ENCODE measurements at places on chromosomes 5 and 9. TPM values are rescaled to one million over a fixed set of nuclear protein-coding genes. Genes with fewer than 3 reads are reported as not detected.

GRCh38 chr5:65880496-65881072 is 45.8 kb upstream of the ERBIN start:
- H3K4me1 ChIP-seq, result no peaks in the 10 kb centered on the region
- no peaks in the 10 kb centered on the region for H3K27me3 ChIP-seq
- H3K4me3 ChIP-seq, result no peak overlapping the region
- no peak overlapping the region for H3K27ac ChIP-seq

- H3K4me3 ChIP-seq, result no peak overlapping the region
- H3K27me3 ChIP-seq, result peaks cover 93% of the 10 kb centered on the region
- no peak for DNase-seq
- H3K36me3 ChIP-seq, result no peaks in the 10 kb centered on the region
- peaks cover 25% of the 10 kb centered on the region for H3K4me1 ChIP-seq
- H3K27ac ChIP-seq, result peak overlapping the region; percentile 53
These were observed 1.3 kb upstream of the HAND1 start for GRCh38 chr5:154479160-154479943.

DNA sequence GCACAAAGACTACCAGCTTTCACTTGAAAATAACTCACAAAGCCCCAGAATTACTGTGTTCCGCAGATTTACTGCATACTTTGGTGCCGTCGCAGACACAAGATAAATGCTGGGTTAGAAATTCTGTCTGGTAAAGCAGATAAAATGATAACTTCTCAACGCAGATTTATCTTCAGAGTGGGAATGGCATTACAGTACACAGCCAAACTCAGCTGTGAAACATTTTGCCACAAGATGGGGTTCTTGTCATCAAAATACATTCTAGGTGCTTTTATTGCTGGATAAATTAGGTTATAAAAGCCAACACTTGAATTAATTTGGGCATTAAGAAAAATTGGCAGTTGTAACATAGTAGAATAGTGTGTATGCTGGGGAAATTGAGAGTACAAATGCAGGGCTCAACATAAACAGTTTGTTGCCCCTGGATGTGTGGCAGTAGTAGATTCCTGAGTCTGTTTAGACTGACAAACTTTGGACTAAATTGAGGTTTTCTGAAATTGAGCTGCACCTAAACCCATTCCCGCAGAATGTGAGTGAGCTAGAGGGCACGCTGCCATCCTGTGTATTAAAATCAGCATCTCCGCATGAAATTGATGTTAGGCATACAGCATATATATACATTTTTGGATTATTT is 61.1 kb downstream of the LMNB1 start:
- H3K27ac ChIP-seq, result no peak overlapping the region
- DNase-seq, result no peak
- H3K27me3 ChIP-seq, result peaks cover 24% of the 10 kb centered on the region
- H3K4me3 ChIP-seq, result no peak overlapping the region
- H3K36me3 ChIP-seq, result peaks cover 37% of the 10 kb centered on the region

GRCh38 chr5:75260708-75261107 is 24.0 kb upstream of the ANKRD31 start:
- DNase-seq, result no peak
- peaks cover 3% of the 10 kb centered on the region for H3K36me3 ChIP-seq
- H3K27me3 ChIP-seq, result no peaks in the 10 kb centered on the region

GRCh38 chr9:35027860-35028259 is 38.3 kb downstream of the DNAJB5 start:
- no peak overlapping the region for H3K27ac ChIP-seq
- H3K36me3 ChIP-seq, result peaks cover 24% of the 10 kb centered on the region
- no peak overlapping the region for H3K4me3 ChIP-seq
- H3K27me3 ChIP-seq, result no peaks in the 10 kb centered on the region
- DNase-seq, result no peak

- no peaks in the 10 kb centered on the region for H3K4me1 ChIP-seq
- no peaks in the 10 kb centered on the region for H3K27me3 ChIP-seq
- no peak overlapping the region for H3K4me3 ChIP-seq
These were observed 377.9 kb upstream of the PAPPA start for GRCh38 chr9:115775659-115776058.

DNA sequence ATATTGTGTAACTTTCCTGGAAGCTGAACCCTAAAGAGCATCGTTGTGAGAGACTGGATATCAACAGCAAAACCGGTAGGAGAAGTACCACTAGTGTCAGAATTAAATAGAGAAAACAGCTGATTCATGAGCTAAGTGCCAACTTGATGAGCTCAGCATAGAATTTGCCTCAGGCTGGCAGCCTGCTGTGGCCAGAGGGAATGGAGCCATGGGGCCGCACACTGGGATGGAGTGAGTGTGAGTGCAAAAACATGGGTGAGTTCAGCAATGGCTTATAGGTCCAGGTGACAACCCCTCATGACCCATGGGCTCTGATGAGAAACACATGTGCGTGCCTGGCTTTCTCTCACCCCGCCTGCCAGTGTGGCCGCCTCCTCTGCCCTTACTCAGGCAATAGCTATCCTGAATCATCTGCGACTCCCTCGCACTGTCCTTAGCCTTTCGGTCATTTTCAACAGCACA is 25.4 kb downstream of the ADAMTS16 start:
- H3K4me3 ChIP-seq, result no peak overlapping the region
- H3K4me1 ChIP-seq, result peaks cover 16% of the 10 kb centered on the region
- H3K36me3 ChIP-seq, result peaks cover 29% of the 10 kb centered on the region
- no peak for DNase-seq
- H3K27ac ChIP-seq, result no peak overlapping the region
- no peaks in the 10 kb centered on the region for H3K27me3 ChIP-seq

DNA sequence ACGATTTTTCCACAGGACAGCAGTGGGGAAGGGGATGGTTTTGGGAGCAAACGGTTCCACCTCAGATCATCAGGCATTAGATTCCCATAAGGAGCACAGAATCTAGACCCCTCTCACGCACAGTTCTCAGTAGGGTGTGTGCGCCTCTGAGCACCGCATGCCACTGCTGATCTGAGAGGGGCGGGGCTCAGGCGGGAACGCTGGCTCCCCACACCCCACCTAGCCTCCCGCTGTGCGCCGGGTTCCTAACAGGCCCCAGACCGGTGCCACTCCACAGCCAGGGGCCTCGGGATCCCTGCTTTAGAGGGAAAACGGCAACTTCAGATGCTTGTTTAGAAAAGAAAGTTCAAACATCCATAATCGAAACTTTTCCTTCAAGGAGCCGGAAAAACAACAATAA is 20.4 kb downstream of the TERT start:
- H3K4me1 ChIP-seq, result no peaks in the 10 kb centered on the region
- no peaks in the 10 kb centered on the region for H3K27me3 ChIP-seq
- H3K4me3 ChIP-seq, result no peak overlapping the region
- no peak overlapping the region for H3K27ac ChIP-seq

- no peak overlapping the region for H3K4me3 ChIP-seq
- DNase-seq, result no peak
- no peaks in the 10 kb centered on the region for H3K27me3 ChIP-seq
- H3K36me3 ChIP-seq, result no peaks in the 10 kb centered on the region
- H3K4me1 ChIP-seq, result no peaks in the 10 kb centered on the region
These were observed 156.4 kb downstream of the RORB start for GRCh38 chr9:74653410-74654080.

SRP19 gene
- total RNA-seq, result 62.0 TPM

NSMF gene
- total RNA-seq, result 57.4 TPM

CACFD1 gene
- 56.2 TPM for total RNA-seq

- no peaks in the 10 kb centered on the region for H3K27me3 ChIP-seq
- peaks cover 52% of the 10 kb centered on the region for H3K36me3 ChIP-seq
- peaks cover 19% of the 10 kb centered on the region for H3K4me1 ChIP-seq
- no peak overlapping the region for H3K4me3 ChIP-seq
- peak overlapping the region; percentile 2 for H3K27ac ChIP-seq
These were observed 62.6 kb downstream of the ELL2 start for GRCh38 chr5:95899006-95899405.

- peaks cover 3% of the 10 kb centered on the region for H3K4me1 ChIP-seq
- H3K36me3 ChIP-seq, result peaks cover 6% of the 10 kb centered on the region
- no peak overlapping the region for H3K4me3 ChIP-seq
These were observed 39.5 kb upstream of the CFAP157 start for GRCh38 chr9:127667127-127667844.

FAM153A gene
- 0.55 TPM for total RNA-seq

- no peak for DNase-seq
- peaks cover 7% of the 10 kb centered on the region for H3K27me3 ChIP-seq
- peaks cover 5% of the 10 kb centered on the region for H3K4me1 ChIP-seq
- H3K36me3 ChIP-seq, result no peaks in the 10 kb centered on the region
These were observed 511.7 kb upstream of the SGCD start for GRCh38 chr5:155815248-155815647.

SAXO1 gene
- 0.22 TPM for total RNA-seq

- H3K27ac ChIP-seq, result peak overlapping the region; percentile 33
- no peak overlapping the region for H3K4me3 ChIP-seq
- H3K4me1 ChIP-seq, result peaks cover 19% of the 10 kb centered on the region
- H3K27me3 ChIP-seq, result no peaks in the 10 kb centered on the region
These were observed 123.1 kb downstream of the DMRT2 start for GRCh38 chr9:1173211-1173610.

PITX1 gene
- 16.2 TPM for total RNA-seq

OR2V2 gene
- not detected for total RNA-seq

CORO2A gene
- 6.0 TPM for total RNA-seq

DNA sequence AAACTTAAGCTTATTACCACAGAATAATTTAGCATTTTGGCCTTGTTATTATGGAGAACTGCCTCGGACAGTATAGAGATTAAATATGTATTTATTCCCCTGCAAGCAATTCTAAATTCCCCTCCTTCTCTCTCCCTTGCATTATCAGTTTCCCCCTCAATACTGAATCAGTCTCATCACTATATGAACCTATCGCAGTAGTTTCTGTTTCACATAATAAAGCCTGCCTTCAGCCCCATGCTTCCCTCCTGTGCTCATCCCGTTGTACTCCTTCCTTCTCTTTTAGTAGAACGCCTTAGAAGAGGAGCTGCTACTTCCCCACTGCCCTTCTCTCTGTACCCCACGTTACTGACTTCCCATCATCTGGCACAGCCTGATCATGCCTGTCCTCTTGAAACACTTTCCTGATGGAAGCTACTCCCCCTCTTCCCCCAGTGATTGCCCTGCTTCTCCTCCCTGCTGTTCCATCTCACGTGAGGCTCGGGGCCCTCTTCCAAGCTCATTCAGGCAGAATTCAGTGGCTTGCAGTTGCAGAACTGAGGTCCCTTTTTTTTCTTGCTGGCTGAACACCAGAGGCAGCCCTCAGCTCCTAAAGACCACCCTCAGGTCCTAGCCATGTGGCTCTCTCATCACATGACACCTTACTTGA is 93.4 kb downstream of the PPIC start:
- H3K4me3 ChIP-seq, result no peak overlapping the region
- H3K36me3 ChIP-seq, result peaks cover 8% of the 10 kb centered on the region
- H3K27ac ChIP-seq, result no peak overlapping the region
- no peaks in the 10 kb centered on the region for H3K27me3 ChIP-seq
- DNase-seq, result no peak
- H3K4me1 ChIP-seq, result peaks cover 2% of the 10 kb centered on the region

LRRTM2 gene
- total RNA-seq, result not detected

DNA sequence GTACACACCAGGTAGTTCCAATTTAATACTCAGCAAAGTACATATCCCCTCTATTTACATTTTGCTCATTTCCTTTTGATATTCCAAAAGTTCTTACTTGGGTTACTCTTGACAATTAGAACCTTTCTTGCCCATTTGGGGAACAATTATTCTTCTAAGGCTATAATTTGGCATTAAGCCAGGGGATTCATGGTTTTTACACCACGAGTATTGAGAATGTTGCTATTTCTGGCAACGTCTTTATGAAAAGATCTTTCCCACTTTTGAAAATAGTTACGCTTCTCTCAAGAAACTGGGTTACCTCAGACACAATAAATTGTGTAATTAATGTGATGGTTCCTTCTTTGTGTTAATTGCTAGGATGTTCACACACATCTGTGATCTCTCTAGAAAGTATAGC is 11.5 kb upstream of the CAAP1 start:
- H3K36me3 ChIP-seq, result peaks cover 16% of the 10 kb centered on the region
- DNase-seq, result no peak
- H3K4me1 ChIP-seq, result no peaks in the 10 kb centered on the region
- H3K4me3 ChIP-seq, result no peak overlapping the region

DNA sequence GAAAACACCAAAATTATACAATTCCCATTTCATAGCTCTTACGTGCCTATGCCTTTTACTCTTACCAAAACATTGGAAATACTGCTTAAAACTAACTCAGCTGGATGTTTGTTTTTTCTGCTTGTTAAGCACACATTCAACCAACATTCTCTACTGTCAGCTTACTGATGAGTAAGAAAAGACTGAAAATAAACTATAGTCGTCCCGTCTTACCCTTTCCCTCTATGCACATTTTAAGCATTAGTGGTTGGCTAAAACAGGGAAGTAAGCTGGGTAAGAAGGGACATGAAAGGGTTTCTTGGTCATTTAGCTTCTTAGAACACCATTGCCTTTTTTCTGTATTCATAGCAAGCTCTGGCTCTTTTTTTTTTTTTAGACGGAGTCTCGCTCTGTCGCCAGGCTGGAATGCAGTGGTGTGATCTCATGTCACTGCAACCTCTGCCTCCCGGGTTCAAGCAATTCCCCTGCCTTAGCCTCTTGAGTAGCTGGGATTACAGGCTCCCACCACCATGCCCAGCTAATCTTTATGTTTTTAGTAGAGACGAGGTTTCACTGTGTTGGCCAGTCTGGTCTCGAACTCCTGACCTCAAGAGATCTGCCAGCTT is 232.1 kb upstream of the PCSK5 start:
- no peaks in the 10 kb centered on the region for H3K4me1 ChIP-seq
- H3K4me3 ChIP-seq, result no peak overlapping the region
- H3K36me3 ChIP-seq, result no peaks in the 10 kb centered on the region

DNA sequence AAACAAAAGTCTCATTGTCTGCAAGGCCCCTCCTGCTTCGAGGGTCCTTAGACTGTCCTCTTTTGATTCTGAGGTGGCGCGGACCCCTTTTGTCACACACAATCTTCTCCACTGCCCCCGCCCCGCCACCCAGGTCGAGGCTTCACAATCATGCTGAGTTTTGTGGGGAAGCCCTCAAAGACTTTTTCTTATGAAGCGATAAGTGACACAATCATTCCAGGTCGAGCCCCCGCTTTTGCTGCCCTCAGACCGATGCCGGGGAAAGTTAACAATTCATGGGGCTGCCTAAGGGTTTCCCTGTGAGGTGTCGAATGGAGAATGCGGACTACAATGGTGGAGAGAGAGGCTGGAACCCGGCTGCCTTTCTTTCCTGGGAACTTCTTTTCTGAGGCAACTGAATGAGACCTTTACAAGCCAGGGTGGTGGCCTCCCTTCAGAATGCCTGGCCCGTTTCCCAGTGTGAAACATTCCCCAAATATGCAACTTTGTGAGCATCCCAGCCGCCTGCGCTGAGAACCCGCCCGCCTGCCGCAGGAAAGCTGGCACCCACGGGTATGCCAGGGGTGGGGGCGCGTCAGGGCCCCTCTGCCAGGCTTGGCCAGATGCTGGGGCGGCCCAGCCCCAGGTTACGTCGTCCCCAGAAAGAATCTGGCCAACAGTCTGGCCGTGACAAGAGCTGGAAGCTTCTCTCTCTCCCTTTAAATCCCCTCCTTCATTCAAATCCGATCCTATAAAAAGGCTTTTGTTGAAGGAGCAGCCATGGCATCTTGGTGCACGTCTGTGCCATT is 71.9 kb downstream of the MAP1B start:
- peaks cover 5% of the 10 kb centered on the region for H3K36me3 ChIP-seq
- no peak overlapping the region for H3K27ac ChIP-seq
- no peak overlapping the region for H3K4me3 ChIP-seq
- H3K27me3 ChIP-seq, result peaks cover 43% of the 10 kb centered on the region
- DNase-seq, result no peak
- H3K4me1 ChIP-seq, result peaks cover 15% of the 10 kb centered on the region

GRCh38 chr9:76927540-76928240 is 21.8 kb upstream of the PRUNE2 start:
- H3K4me1 ChIP-seq, result no peaks in the 10 kb centered on the region
- peaks cover 28% of the 10 kb centered on the region for H3K27me3 ChIP-seq
- H3K36me3 ChIP-seq, result no peaks in the 10 kb centered on the region
- no peak overlapping the region for H3K27ac ChIP-seq
- no peak overlapping the region for H3K4me3 ChIP-seq

SNCAIP gene
- total RNA-seq, result 13.7 TPM

Data from progenitor cell of endocrine pancreas (in vitro differentiated cells).